ENCODE measurements at places on chromosomes 4 and X.
A peak's percentile ranks its signal among the peaks of the same experiment; 100 is the strongest.

DNA sequence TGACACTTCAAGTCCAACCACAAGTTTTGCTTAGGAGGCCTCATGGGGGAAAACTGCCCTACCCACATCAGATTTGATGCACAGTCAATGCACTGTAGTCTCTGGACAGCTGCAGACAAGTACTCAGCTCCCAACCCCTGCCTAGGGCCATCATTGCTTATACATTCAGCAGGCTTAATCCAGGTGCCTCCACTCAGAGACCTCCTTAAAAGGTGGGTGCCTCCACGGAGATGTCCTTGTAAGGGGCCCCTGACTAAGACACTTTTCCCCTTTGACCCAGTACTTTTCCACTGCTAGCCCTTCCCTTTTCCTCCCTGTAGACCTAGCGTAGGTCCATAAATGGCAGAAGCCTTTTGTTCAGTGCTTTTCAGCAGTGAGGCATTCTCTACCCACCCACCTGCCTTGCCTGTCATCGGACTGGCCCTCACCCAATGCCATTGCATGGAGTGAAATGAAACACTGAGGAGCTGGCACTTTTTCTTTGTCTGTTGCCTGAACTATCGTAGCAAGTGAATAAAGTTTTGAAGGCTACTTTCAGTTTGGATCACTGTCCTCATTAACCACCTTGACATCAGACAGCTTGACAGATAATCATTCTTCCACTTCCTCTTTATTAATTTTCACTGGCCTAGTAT lies 23.8 kb upstream of the PLK4 start:
- DNase-seq: no peak

- DNase-seq: no peak
Measured at GRCh38 chr4:25901030-25901430, 13.0 kb upstream of the SMIM20 start.

DNA sequence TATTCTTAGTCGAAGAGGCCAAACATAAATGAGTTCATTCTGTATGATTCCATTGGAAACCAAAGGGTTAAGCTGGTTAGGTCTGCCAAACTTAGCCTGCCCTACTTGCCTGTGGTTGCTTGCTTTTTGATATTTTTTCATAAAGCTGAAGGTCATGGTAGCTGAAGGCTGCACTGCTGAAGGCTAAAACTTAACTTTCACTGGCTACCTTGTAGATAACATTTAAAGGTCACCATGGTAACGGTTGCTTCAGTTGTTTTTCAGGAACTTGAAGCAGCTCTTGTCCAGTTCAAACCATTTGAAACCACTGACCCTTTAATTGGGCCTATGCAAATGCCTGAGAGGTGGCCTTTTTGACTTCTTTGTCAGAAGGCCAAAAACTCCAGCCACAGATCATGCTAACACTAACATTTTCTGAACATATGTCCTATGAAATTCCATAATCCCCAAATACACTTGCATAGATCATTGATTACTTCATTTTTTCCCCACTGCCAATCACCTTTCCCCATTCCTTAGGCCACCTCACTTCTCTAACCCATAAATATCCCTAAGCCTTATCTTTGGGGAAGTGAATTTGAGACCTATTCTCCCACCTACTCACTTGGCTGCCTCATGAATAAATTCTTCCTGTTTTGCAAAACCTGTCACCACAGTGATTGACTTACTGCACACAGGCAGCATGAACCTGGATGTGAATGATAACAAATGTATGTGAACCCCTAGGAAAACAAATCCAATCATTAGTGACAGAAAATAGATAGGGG lies 10.7 kb upstream of the SMIM10L2A start:
- no peak for DNase-seq

- DNase-seq: no peak
Measured at GRCh38 chr4:20625426-20625825, 74.8 kb upstream of the PACRGL start.

DNA sequence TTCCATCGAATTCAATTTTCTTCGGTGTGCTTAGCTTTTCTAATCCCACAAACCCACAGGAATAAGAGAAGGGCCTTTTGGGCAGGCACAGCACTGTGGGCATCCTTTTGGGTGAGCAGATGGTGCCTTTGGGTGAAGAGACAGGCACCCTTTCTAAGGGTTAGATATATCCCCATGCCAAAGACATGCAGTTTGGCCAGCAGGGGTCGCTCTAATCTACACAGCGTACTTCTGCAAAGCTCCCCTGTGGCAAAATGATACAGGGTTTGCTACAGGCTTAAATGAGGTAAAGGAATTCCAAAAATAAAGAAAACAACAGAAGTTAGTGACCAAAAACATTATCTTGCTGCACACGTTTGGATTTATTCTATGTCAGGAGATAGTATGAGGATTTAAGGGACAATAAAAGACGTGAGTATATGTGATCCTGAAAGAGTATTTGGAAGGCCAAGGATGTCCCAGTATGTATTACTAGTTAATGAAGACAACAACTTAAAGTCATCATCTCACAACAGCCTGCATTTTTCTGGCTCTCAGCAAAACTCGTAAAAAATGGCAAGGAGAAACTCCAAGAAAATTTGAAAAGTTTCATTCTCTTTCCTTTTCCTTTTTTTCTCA lies 49.5 kb downstream of the PHEX start:
- DNase-seq: no peak

GRCh38 chrX:122439831-122440230 lies 744.2 kb upstream of the GRIA3 start:
- DNase-seq: no peak

DNA sequence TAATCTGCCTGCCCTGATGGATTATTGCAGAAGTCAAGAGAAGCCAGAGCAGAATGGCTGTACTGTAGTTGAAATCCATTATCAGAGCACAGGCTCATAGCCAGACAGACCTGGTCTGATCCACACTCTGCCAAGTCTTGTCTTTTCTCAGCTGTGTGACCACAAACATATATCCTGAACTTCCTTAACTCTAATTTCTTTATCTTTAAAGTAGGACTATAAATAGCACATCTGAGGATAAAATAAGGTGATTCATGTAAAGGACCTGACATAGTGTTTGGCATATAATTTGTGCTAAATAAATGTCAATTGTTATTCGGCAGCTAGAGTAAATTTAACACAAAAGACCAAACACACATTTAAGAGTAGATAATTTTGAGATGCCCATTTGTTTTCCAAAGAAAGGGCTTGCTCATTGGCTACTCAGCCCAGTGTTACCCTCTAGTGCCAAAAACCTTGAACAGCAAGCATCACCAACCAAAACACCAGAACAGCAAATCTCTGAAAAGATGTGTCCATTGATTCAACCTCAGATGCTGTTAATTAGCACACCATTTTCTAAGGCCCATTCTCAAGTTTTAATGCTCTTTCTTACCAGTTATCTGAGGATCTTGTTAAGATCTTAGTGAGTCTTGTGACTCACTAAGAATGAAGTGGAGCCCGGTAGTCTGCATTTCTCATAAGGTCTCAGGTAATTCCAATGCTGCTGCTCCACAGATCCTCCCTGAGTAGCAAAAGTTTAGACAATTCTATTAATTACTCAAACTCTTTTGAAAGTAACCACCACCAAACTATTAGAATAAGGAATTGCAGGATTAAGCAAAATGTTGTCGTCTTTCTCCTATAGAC lies 108.8 kb downstream of the HHIP start:
- DNase-seq: peak; percentile 0

- no peak for DNase-seq
Measured at GRCh38 chr4:153676486-153676885, 7.6 kb upstream of the TLR2 start.

DNA sequence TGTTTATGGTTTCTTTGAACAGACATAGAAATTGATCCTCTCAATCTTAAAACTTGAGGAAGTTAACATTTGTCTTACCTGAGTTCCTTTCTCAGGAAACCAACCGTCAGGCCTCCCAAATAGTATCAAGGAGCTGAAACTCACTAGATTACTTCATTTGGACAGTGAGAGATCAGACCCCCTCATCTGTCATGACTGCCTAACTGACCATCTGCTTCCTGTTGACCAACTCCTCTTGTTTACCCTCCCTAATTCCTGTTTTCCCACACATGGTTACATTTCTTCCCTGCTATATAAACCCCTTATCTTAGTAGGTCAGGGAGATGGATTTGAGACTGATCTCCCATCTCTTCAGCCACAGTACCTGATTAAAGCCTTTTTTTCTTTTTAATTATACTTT lies 46.2 kb upstream of the NMU start:
- DNase-seq: no peak

- no peak for DNase-seq
Measured at GRCh38 chr4:88223516-88223915, 60.8 kb downstream of the PPM1K start.

DNA sequence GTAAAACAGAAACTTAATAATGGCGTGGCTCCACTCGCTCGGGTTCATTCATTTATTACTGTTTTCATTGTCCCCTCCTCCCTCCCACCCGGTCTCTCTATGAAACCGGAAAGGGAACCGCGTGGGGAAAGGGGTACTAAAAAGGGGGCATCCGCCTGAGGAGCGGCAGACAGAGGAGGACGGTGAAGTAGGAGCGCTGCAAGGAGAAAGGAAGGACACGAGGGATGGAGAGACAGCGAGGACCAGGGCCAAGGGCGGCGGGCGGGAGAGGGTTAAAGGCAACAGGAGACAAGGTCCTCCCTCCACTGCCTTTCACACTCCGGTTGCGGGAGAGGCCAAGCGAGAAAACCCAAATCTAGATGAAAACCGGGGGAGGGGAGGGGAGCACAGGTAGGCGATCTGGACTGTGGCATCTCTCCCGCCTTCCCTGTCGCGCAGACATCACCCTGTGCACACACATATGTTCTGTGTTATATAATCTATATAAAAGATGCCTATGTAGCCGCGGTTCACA lies 829 bp downstream of the ELOVL6 start:
- DNase-seq: peak; percentile 49

- no peak for DNase-seq
Measured at GRCh38 chrX:119688911-119689321, 4.1 kb downstream of the SEPTIN6 start.
